ENCODE measurements at places on chromosomes 13 and 19. TPM values are rescaled to one million over a fixed set of nuclear protein-coding genes. Genes with fewer than 3 reads are reported as not detected.

- DNase-seq: no peak
These were observed 13.3 kb upstream of the MKNK2 start for GRCh38 chr19:2064395-2064787.

- DNase-seq: no peak
These were observed 56.4 kb downstream of the KLF12 start for GRCh38 chr13:74077792-74078191.

DNA sequence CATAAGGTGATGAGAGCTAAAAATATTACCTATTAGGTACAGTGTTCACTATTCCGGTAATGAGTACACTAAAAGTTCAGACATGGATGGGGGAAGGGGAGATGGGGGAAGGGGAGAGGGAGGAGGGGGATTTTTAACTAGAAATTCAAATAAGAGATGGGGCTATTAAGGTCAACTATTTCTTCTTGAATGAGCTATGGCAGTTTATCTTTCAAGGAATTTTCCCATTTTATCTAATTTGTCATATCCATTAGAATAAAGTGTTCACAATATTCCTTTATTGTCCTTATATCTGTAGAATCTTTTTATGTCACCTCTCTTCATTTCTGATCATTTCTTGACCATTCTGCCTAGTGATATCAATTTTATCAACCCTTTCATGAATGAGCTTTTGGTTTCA lies 362.4 kb downstream of the SUCLA2 start:
- DNase-seq: no peak

DNA sequence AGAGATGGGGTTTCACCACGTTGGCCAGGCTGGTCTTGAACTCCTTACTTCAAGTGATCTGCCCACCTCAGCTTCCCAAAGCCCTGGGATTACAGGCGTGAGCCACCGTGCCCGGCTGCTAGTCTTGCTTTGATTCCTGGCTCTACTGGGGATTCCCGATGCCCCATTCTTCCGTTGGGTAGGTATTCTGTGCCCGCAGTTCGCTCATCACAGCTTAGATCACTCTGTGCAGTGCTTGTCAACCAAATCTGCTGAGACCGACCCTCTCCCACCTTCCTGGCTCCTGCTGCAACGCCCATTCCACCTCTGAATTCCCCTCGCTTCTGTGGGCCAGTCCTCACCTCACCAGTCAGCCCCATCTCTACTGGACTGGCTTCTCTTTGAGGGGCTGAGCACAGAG lies 4.6 kb upstream of the ZNF414 start:
- no peak for DNase-seq

- DNase-seq: peak; percentile 74
These were observed 15.3 kb upstream of the MAP1S start for GRCh38 chr19:17703824-17704463.

- no peak for DNase-seq
These were observed 395.8 kb upstream of the KLF12 start for GRCh38 chr13:74530011-74530410.

DNA sequence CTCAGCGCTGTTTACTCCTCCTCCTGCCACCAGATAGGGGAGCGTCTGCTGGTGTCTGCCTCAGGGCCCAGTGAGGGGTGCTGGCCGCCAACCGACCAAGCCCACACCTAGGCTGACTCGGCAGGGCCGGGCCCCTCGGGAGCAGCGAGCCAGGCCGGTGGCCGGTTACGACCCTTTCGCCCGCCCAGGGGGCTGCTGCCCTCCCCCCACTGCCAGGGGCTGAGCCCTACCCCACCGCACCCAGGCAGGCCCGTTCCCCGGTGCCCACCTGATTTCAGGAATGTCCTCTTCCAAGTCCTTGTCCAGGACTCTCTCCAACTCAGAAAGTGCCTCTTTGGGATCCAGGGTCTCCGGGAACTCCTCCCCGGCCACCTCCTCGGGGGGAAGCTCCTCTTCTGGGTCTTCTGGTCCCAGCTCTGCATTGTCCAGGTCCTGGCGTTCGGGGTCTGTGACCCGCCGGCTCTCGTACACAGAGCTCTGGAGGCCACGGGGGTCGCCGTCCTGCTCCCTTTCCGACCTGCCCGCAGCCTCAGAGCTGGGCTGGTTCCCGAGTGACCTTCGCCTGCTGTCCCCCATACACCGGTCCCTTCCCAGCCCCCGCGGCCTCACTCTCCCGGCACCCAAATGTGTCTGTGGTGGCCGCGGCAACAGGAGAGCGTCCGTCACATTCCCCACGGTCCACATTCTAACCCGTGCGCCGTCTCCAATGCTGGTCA lies 31.0 kb upstream of the MIER2 start:
- DNase-seq: no peak

DNA sequence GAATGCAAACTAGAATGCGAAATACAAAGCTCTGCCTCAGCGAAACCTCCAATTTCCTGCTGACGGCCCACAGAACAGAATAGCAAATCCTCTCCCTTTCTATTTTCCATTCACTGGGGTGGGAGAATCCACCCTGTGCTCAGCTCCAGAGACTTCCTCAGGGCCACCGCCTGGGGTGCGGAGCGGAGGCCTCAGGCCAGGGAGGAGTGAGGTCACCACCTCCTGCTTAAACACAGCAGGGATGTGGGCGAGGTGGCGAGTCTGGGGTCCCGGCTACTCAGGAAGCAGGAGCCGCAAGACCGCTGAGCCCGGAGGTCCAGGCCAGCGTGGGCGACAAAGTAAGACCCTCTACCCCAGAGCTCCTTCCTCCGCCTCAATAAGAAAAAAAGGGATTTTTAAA lies 666 bp upstream of the ZNF320 start:
- DNase-seq: no peak

Gene PRSS57
- not detected for total RNA-seq

- no peak for DNase-seq
These were observed 45.8 kb downstream of the LRCH1 start for GRCh38 chr13:46598820-46599180.

DNA sequence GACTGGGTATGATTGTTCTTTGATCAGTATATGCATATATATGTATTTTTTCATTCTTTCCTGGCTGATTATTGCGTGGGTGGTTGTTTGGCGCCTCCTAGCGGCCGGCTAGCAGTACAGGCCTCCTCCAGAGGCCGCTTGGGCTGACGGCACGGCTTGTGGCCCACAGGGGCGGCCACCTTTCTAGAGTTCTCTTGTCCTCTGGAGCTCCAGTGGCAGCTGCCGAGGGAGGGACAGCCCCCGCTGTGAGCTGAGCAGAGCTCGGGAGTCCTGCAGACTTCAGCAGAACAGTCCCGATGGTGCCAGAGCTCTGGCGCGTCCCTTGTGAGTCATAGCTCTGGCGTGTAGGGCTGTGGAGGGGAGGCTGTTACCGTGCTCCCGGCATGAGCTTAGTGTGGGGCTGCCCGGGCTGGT lies 22.5 kb upstream of the ZNF429 start:
- peak; percentile 70 for DNase-seq

- peak; percentile 93 for DNase-seq
These were observed 1.9 kb upstream of the HNRNPL start for GRCh38 chr19:38851622-38852230.

DNA sequence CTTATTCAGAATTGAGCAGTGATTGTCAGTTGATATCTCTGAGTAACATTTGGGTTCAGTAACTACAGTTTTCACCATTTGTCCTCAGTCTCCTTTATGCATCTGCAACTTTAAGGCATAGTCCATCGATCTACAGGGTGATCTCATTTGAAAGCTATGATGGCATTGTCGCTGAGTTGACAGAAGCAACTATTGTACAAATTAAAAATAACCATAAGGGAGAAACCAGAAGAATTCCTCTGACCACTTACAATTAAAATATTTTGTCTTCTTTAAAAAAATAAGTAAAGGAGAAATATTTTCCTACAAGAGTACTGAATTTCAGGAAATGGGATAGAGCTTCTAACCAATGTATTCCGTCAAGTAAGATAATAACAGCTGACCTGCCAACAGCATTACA lies 30.6 kb downstream of the RAP2A start:
- no peak for DNase-seq

Gene GRIN3B
- total RNA-seq: 0.08 TPM

- DNase-seq: peak; percentile 83
These were observed 15.7 kb downstream of the RANBP3 start for GRCh38 chr19:5961969-5962945.

DNA sequence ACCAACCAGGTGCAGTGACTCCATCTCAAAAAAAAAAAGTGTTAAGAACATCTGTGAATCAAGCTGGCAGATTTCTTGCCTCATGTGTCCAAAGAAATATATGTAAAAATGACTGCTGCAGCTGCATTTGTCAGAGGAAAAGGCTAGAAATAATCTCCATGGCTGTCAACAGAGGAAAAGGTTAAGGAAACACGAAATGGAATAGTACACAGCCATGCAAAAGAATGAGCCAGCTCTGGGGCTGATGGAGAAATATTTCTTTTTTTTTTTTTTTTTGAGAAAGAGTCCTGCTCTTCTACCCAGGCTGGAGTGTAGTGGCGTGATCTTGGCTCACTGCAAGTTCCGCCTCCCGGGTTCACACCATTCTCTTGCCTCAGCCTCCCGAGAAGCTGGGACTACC lies 6.6 kb downstream of the RAB3D start:
- DNase-seq: no peak

Gene ETV2
- 0.65 TPM for total RNA-seq

Gene PRRG2
- total RNA-seq: 1.0 TPM

Gene ZNF805
- total RNA-seq: 9.8 TPM

GRCh38 chr13:73401769-73402168 lies 343.0 kb downstream of the KLF5 start:
- no peak for DNase-seq

Gene MAST3
- total RNA-seq: 29.2 TPM

GRCh38 chr13:98761986-98762616 lies 9.6 kb upstream of the SLC15A1 start:
- DNase-seq: no peak

DNA sequence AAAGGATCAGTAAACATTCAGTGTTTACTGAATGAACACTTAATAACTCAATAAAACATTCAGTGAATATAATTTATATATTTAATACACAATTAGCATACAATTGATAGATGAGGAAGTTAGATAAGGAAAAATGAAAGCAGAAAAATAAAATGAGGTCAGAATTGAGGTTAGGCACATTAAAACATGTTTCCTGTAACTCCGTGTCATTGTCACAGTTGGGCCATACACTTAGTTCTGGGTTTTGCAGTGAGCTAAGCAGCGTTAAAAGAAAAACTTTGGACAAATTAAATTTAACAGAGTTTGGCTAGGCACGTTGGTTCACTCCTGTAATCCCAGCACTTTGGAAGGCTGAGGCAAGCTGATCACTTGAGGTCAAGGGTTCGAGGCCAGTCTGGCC lies 71.4 kb downstream of the MIPEP start:
- DNase-seq: no peak

GRCh38 chr19:52335768-52336116 lies 301 bp upstream of the ZNF610 start:
- no peak for DNase-seq

DNA sequence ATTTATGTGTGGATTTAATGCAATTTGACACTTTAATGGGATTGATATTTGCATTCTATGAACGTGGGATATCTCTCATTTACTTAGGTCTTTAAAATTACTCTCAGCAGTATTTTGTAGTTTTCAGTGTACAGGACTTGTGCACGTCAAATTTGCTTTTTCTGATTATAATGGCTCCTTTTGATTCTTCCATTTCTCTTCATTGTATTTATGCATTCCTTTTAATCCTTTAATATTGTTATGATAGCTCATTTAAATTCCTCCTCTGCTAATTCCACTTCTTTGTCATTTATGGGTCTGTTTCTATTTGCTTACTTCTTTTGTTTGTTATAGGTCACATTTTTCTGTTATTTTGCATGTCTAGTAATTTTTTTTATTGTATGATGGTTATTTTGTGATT lies 226.6 kb downstream of the ATP8A2 start:
- no peak for DNase-seq

GRCh38 chr19:16449330-16449961 lies 22.3 kb downstream of the EPS15L1 start:
- DNase-seq: peak; percentile 77

Gene FCHO1
- total RNA-seq: 64.8 TPM

GRCh38 chr13:107976628-107977027 lies 238.7 kb downstream of the LIG4 start:
- DNase-seq: no peak

DNA sequence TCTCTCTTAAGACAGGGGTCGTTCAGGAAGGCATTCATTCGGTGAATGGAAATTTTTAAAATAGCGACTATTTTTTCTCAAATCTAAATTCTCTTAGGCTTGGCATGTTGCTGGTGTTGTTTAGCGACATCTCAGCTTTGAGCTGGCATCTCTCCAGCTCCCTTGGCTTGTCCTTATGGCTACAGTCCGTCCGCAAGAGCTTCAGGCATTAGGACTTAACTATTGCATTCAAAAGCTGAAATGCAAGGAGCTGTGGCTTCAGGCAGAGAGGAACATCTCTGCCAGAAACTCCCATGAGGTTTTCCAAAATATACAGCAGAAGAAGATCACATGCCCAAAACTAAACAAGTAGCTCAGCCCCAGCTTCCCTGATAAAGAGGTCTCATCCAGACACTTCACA lies 578.5 kb downstream of the EFNB2 start:
- no peak for DNase-seq

- DNase-seq: no peak
These were observed 74.8 kb downstream of the ABCC4 start for GRCh38 chr13:95226476-95226875.

DNA sequence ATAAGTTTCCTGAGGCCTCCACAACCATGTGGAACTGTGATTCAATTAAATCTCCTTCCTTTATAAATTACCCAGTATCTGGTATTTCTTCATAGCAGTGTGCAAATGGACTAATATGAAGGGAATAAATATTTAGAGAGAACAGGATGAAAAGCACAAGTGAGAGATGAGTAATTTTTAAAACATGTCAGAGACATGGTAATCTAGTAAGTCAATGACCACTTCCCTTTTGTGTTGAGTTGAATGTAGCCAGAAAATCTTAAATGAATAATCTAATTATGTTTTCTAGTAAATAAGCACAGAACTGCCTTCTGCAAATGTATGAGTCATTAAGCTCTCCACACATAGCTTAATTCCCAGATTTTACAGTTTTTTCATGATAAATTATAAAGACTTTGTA lies 524.1 kb upstream of the SLITRK5 start:
- no peak for DNase-seq

- DNase-seq: no peak
These were observed 26.3 kb upstream of the GJB6 start for GRCh38 chr13:20258208-20258962.
